Stimulated activated CD4-positive, alpha-beta T cell treated with anti-CD3 and anti-CD28 coated beads, Interleukin-1b, Interleukin-23, amount 100 ng/mL, for 1 hour (primary cell): ENCODE measurements at places on chromosomes 1 and 21.

- DNase-seq, result no peak
Measured at GRCh38 chr1:246725191-246725590, 982 bp downstream of the SCCPDH start.

DNA sequence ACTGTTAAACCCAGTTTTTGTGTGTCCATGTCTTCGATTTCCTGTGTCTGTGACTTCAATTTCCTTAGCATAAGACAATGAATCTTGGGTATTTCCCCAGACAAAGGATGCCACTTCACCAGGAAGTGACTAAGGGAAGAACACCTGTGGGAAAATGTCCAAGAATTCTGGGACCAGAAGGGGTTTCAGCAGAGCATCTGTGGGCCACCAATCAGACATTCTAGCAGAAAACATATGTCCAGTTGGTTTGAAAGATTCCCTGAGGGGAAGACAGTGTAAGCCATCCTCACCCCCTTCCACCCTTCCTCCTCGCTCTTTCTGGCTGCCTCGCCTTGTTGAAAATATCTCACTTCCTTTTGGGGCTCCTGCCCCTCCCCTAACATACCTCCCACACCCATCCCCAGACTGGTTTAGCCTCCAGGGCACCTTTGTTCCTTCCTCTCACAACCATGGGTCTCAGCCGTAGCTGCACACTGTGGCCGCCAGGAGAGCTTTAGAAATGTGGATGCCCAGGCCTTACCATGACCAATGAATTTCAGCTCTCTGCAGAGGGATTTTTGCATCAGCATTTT, 25.5 kb upstream of the IFNAR1 start:
- no peak for DNase-seq

DNA sequence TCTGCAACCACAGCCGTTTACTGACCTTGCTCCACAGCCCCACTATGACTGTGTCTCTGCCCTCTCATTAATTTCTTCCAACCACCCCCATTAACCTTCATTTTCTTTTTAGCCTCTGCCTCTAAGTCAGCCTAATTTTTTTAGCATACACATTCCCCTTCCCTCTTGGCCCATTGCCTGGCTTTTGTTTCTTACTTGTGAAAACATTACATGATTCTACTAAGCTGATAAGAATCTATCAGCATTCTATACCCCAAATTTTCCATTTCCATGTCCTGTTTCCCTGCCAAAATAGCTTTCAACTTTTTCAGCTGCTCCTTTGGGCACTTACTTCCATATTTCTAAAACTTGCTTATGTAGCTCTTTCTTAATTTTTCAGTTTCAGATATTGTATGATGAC, 79.8 kb downstream of the PCP4 start:
- DNase-seq, result no peak

GRCh38 chr1:194795917-194796593, 1609.6 kb upstream of the B3GALT2 start:
- no peak for DNase-seq

- no peak for DNase-seq
Measured at GRCh38 chr1:41427916-41428737, 56.4 kb downstream of the EDN2 start.

DNA sequence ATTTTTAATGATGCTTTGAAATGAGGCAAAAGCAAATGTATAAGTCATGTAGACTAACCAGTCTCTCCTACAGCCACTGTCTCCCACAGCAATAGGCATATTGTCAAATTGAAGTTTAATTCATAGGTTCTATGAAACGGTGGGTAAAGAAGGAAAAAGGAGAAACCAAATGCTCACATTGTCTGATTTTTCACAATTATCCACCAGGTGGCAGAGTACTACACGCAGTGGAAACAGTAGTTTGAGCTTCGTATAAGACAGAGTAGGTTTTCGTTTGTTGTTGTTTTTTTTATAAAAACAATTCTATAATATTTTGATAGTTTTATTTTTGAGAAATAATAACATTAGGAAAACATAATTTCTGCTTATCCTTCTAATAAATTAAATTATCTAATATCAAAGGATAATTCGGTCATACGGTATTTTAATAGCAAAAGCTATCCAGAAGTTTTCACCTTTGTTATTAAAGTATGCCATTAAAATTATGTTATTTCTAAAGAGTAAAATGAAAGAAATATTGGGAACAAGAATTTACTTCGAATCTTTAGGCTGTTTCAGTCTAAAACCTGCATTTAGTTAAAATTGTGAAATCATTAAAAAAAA, 39.1 kb downstream of the TYW3 start:
- DNase-seq, result no peak

DNA sequence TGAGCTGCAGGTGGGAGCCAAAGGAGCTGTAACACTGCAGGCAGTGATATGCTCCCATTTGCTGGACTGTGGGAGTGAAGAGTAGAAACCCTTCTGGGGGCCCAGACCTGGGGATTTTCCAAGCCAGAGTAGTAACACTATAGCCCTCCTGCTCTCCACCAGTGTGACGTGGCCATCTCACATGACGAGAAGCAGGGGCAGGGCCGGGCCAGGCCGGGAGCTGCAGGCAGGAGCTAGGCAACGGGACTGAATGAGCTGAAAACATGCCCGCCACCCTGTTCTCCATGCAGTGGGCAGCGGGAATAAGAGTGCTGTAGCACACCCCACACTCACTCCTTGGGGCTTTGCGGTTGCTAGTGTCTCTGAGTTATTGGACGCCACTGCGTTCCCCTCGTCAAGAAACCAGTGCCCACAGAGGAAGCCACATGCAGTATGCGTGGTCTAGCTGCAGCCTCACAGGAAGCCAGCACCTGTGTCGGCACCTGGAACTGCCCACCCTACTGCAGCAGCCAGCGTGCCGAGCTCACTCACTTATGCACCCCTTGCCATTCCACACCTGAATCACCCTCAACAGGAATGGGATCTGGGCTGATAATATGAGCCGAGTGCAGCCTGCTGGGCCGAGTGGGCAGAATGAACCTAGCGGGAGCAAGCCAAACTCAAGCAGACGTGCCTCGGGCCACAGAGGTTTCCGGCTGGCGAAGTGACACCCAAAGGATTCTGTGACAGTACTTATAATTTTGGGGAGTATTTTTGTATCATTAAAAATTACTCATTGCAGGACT, 1389.6 kb downstream of the KCNT2 start:
- no peak for DNase-seq

- DNase-seq, result no peak
Measured at GRCh38 chr1:25103164-25103795, 129.0 kb downstream of the SYF2 start.

DNA sequence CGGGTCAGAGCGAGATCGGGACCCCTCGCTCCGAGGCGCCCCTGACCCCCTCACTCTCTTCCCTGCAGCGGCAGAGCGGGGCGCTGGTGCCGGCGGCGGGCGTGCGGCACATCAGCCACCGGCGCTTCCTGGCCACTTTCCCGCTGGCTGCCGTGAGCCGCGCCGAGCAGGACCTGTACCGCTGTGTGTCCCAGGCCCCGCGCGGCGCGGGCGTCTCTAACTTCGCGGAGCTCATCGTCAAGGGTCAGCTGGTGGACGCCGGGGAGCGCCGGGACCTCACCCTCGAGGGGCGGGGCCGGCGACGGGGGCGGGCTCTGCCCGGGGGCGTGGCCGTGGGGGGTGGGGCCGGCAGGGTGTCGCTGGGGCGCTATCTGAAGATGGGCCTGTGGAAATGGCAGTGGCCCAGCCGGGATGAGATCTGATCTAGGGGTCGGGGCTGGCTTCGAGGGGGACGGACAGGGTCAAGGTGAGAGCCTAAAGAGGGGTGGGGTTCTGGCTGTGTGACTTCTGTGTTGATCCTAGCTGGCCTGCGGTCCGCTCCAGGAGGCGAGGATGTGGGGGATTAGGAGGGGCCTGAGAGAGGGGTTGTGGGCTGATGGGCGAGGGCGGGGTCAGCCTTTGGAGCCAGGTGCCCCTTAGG, 23.6 kb downstream of the PTPRU start:
- no peak for DNase-seq

- DNase-seq, result no peak
Measured at GRCh38 chr1:116805398-116805797, 51.2 kb downstream of the CD2 start.

GRCh38 chr1:201259476-201260235, 23.6 kb upstream of the PKP1 start:
- DNase-seq, result no peak

DNA sequence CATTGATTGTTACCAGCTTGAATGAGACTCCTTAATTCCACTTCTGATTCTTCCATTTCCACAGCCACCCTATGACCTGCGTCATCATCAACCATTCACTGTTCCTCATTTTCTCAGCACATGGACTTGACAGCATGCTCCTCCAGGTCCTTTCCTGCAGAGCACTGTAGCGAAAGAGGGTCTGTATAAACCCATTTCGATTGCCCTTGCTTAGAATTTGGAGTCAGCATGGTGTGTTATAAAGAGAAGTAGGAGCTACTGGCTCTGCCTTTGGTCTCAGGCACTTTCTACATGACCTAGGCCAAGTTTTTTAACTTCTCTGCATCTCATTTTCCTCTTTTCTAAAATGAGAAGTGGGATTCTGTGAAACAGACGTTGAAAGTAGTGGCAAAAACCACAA, 133.8 kb downstream of the AK5 start:
- DNase-seq, result no peak

DNA sequence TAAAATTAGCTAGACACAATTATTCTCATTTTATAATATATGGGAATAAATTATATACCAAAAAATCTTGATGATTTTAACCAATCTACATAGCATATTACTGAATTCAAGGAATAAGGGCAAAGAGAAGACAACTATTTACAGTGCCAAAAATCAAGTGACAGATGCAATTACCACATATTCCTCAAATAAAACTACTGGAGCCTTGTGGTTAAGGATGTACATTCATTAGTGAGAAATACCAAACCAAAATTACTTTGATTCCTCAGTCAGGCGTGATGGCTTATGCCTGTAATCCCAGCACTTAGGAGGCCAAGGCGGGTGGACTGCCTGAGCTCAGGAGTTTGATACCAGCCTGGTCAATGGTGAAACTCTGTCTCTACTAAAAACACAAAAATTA, 68.8 kb upstream of the RBM34 start:
- no peak for DNase-seq

GRCh38 chr1:223819730-223820514, 25.8 kb downstream of the TP53BP2 start:
- no peak for DNase-seq

DNA sequence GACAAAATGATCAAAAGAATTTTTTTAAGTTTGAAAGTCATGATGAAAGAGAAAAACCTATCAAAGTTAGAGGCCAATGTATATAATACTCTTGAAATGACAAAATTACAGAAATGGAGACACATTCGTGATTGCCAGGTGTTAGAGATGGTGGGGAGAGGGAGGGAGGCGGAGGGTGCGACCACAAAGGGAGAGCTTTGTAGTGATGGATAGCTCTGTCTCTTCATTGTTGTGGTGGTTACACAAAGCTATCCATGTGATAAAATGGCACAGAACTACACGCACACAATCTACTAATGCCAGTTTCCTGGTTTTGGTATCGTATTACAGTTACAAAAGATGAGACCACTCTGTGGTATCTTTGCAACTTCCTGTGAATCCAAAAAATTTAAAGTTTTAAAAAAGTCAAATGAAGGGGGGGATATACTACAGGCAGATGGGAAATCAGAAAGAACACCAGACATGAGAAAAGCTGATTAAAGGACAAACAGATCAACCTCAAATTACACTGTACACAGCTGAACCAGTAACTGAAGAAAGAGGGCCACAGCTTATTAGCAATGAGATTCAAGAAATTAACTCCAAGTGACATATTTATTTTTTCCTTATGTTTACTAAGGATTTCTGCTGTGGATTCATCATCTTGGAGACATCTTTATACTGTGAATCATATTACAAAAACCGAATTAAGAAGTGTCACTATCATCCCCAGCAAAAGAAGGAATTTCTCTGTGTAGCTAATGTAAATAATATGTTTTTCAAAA, 199.1 kb downstream of the SLC45A1 start:
- no peak for DNase-seq

DNA sequence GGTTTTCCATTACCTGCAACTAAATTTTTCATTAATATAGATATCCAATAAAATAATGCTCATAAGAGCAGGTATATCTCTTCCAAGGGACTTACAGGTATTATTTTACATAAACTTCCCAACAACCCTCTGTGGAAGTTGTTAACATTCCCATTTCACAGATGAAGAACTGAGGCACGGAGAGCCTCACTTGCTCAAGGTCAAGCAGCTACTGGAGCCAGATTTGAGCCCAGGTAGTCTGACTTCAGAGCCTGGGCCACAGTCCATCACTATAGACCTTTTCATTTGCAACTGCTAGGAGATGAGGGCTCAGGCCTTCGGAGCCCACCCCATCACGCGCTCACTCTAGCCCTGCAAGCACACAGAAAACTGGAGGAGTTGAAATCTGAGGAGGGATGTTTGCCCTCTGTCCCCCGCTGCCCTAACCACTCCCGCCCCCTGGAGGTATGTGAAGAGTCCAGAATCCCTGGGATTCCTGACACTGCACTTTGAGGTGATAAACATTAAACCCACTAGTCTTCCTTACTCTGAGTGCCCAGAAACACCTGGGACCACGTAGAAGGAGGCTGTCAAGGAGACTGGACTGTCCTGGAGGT, 11.7 kb upstream of the ALPL start:
- DNase-seq, result no peak

- no peak for DNase-seq
Measured at GRCh38 chr1:17538428-17539117, 925 bp upstream of the ARHGEF10L start.

DNA sequence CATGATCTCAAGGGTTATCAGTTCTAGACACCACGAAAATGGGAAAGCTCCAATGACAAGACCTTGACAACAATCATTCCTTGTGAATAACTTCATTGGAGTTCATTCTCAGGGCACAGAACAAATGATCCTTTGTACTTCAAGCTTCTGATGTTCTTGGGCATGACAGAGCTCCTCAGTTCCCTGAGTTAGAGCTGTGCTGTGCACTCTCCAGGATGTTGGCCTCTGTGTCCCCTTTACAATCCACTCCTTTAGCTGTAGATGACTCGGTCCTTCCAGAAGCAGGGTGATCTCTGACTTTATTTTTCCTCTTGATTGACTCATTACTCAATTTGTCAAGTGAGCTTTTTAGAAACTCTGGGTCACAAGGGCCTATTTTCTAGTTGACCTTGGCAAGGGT, 3.9 kb upstream of the FAM78B start:
- DNase-seq, result no peak

DNA sequence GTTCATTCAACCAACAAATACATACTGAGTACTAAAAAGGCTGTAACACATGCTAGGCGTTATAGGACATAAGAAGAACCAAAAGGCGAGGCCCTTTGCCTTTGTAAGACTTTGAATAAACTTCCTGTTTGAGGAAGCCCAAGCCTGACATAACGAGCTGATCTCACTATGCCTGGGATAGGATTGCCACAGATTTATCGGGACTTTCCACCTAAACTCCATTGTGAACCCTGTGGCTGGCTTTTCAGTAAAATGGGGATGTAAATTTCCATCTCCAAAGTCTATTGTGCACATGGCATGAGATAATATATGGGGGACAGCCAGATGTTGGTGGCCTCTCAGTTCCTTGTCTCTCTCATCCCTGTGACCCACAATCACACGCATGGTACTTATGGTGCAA, 41.9 kb downstream of the LMO4 start:
- DNase-seq, result no peak
